ENCODE measurements at places on chromosomes 2 and 18.

DNA sequence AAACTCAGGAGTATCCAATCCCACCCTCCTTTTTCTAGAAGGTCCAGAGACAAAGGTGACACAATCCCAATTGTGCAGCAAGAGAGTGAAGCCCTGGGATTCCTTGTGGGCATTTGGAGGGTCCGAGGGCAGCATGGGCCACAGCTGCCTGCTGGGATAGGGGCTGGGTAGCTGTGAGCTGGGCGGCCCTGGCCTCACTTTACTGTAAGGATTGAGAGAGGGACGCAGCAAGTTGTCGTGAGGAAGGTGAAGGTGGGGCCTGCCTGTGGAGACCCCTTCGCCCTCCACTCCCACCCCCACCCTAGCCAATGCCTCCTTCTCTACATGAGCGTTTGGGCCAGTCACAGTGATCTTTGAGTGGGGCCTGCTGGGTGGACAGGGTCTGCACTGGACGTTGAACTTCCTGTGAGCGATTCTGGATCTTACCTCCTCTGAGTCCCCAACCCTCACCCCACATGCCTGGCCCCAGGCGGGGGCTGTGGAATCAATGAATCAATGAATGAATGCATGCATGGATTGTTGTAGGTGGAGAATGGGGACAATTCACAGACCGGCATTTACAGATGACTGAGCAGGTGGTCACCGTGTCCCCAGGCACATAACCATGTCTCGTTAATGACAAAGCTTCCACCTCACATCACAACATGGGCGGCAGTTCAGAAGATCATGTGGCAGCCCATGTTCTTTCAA, 107.2 kb downstream of the INHBB start:
- no peak for DNase-seq

- DNase-seq: no peak
Observed at GRCh38 chr2:153294199-153294786, 184.3 kb downstream of the RPRM start.

- DNase-seq: peak; percentile 72
Observed at GRCh38 chr2:111116843-111117597, 3.7 kb upstream of the BCL2L11 start.

DNA sequence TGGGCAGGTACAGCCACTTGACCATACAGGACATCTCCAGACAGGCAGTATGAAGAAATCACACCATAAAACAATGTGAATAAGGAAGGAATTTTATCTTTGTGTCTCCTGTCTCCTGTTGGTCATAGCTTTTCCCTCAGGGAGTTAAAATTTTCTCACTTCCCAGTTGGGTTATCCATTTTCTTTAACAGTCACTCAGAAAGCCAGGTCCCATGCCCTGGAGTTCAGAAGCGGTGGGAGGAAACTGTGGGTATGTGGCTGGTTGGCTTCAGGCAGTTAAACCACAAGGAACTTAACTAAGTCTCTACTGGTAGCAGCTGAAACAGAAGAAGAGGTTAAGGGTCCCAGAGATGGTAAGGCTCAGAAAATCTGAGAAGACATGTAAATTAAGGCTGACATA, 6.5 kb upstream of the SMAD2 start:
- DNase-seq: no peak

GRCh38 chr2:7508296-7508943, 591.2 kb downstream of the RNF144A start:
- no peak for DNase-seq

DNA sequence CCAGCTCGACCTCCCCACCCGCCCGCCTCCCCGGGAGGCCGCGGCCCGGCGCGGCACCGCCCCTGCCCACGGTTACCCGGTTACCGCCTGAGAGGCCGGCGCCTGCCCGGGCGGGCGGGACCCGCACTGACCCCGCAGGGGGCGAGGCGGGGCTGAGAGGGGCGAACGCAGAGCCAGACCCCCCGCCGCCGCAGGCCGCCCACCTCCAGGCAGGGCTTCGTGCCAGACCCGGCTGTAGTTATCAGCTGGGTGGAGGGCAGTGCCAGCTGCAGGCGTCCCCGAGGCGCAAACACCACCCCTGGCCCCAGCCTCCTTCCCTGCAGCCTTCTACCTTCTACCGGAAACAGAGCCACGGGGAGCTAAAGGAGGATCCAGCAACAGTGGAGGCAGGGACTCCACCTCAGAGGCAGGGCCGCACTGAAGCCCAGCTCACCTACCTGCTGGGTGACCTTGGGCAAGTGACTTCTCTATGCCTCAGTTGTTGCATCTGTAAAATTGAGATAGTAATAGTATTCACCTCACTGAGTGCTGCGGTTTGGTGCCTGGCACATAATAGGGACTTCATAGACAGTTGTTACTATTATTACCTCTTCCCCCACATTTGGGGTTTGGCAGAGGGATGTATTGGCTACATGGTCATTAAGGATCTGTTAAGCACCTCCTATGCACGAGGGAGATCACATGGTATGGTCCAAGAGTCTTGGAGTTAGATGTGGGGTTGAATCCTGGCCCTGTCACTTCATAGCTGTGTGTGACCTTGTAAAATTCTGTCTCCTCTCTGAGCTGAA, 231.6 kb upstream of the SMAD2 start:
- no peak for DNase-seq

GRCh38 chr2:199395311-199395710, 62.4 kb downstream of the SATB2 start:
- no peak for DNase-seq

GRCh38 chr18:21513292-21513691, 87.2 kb downstream of the ESCO1 start:
- DNase-seq: no peak

DNA sequence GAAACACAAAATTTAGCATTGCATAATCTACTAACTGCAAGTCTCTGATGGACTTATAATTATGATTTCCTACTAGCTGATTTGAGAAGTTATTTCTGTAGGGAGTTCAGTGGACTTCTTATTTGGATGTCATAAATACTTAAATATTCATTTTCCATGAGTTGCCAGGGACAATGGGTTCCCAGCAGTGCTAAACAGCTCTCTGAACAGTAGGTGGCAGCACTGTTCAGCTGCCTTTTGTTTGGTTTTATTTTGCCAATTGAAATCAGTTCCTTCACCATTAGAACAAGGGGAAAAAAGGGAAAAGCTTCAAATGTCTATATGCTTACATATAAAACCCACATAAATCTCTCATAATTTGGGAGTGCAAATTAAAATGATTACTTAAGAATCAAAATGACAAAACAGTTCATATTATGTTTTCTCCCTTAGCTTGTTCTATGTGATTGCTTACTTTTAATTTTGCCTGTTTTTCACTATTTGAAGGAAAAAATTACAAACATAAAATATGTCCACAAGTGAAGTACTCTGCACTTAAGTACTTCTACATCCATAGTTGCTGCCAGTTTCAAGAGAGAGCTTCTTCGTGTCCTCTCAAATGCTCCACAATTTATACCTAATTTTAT, 898.9 kb downstream of the CPS1 start:
- peak; percentile 42 for DNase-seq

- peak; percentile 44 for DNase-seq
Observed at GRCh38 chr18:53796040-53796729, 428.3 kb downstream of the MBD2 start.

DNA sequence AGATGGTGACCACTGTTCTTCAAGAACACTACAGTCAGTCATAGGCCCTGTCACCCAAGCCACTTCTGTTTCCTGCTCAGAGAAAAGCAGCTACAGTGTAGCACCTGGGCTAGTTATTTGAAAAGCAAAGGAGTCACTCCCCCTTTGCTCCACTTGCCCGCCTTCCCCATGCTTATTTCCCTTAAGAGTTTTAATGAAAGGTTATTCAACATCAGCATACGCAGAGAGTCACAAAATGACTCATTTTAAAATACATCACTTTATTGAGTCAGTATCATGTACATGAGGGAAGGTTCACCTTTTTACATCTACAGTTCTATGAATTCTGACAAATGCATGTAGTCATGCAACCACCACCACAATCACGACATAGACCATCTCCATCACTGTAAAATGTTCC, 71.3 kb downstream of the TNFRSF11A start:
- DNase-seq: no peak

- no peak for DNase-seq
Observed at GRCh38 chr2:23593752-23594459, 208.9 kb downstream of the KLHL29 start.

DNA sequence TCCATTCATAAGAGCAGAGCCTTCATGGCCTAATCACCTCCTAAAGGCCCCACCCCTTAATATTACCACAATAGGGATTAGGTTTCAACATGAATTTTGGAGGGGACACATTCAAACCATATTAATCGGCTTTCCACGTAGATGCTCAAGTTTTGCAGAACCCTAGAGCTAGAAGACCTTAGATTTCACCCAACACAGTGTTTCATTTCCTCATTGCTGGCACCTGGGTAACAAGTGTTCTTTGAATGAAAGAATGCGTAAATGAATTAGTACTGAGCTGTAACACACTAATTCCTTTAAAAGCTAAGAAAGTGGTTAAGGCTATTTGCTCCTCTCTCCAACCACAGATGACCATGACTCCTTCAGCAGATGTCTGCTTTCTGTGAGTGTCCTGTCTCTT, 252.5 kb downstream of the SMAD2 start:
- DNase-seq: no peak

GRCh38 chr18:23163786-23164533, 28.7 kb downstream of the CABLES1 start:
- no peak for DNase-seq

DNA sequence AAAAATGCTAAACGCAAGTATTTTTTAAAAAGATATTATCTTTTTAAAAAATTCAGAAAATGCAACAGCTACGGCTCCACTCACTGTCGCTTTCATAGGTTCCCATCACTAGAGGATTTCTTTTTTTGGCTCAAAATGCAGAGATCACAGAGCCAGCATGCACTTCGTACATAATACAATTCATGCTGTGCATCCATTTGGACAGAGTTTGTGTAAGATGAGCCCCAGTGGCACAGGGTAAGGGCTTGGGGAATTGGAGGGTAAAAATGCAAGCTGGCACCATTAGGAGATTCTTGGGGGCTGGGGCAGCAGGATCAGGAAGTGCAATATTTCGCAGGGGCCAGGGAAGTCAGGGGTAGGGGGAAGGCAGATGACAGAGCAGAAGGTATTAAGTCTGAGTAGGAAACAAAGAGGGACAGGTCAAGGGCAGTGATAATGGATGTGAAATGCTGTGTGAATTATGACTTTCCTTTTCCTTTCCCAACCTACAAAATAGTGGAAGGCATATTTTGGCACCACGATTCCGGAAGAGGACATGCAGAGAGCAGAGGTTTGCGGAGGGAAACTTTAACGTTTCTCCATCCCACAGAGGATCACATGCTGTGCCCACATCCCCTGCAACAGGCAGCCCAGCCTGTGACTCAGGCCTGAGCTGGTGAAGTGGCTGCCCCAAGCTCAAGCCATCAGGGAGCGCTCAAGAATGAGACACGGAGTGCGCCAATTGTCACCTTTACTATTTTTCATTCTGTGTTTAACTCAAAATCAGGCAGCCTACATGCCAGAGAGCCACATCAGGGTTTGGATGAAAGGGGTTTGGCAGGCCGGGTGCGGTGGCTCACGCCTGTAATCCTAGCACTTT, 4.7 kb downstream of the CAPG start:
- no peak for DNase-seq

- no peak for DNase-seq
Observed at GRCh38 chr2:6342273-6342920, 523.3 kb downstream of the CMPK2 start.

DNA sequence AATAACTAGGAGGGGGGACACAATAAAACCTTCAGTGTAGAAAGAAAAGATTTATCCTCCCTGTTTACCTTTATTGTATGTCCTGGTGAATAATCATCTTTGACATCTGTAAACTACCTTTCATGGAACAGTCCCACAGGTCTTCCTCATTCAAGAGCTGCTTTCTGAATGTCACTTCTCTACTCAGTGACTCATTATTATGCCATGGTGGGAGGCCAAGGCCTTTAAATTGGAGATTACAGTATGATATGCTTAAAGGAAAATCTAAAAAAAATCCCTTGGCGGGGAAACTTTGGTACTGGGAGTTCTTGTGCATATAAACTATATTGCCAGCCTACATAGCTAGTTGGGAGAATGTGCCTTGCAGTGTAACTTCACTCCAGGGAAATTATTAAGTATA, 713.0 kb downstream of the TDRD15 start:
- no peak for DNase-seq

- peak; percentile 57 for DNase-seq
Observed at GRCh38 chr18:8704361-8705237, 757 bp upstream of the MTCL1 start.

DNA sequence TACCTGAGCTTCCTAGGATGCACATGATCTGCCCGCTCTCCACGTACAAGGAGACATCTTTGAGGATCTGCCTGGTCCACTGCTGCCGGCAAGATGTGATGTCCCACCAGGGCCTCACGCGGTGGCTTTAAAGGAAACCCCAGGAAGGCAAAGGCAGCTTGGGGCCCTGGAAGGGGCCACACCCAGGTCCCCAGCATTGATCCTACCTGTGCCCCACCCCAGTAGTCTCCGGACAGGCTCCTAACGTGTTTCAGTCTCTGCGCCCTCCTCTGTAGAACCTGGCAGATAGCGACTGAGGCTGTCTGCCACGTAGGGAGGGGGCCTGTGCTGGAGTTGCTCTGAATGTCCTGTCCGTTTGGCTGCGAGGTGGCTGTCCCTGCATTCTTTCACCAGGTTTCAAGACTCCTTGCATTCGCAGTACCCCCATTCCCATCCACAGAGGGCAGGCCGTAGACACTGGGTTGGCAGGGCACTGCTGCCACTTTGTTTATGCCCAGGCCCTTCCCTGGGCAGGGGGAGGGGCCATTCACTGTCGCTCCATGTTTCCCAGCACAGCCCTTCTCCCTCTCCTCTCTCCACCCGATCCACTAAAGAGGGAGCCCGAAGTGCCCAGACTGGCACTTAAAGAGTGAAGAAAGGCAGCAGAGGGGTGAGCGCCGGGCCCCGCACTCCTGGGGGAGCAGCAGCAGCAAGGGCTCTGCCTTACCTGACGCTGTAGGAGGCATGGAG, 644 bp downstream of the ABCG5 start:
- DNase-seq: no peak

GRCh38 chr2:225056330-225057073, 14.2 kb upstream of the DOCK10 start:
- DNase-seq: no peak

GRCh38 chr2:26580151-26580550, 61.0 kb downstream of the CIB4 start:
- no peak for DNase-seq

- no peak for DNase-seq
Observed at GRCh38 chr2:71989671-71990070, 158.0 kb downstream of the CYP26B1 start.

GRCh38 chr2:43376523-43377198, 150.3 kb upstream of the ZFP36L2 start:
- DNase-seq: no peak

- DNase-seq: no peak
Observed at GRCh38 chr18:58048081-58048642, 4.1 kb downstream of the NEDD4L start.

DNA sequence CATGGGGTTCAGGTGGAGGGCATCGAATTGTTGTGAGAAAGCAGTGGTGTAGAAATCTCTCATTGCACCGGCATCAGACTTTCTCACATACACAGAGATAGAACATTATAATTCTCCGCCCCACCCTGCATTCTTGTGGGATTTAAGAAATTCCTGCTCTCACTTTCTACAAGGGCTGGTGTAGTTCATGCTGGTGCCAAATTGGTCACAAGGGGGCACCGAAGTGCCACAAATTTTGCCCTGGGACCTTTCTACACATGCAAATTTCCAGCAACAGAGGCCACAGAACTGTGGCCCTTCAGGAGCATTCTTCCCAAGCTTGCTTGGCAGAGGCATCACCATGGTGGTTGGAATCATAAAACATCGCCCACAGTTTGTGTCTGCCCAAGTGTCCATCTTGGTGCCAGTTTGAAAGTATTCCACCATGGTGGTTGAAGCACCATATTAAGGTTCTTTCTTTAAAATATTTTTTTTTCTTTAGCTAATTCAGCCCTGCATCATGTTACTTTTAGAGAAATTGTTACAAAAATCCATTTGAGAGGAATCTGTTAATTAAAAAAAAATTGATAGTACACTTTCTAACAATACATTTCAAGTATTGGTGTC, 521.2 kb upstream of the FANCL start:
- DNase-seq: peak; percentile 49

Measured in COLO829 (cell line).